ENCODE measurements at places on chromosomes 7 and 10. TPM values are rescaled to one million over a fixed set of nuclear protein-coding genes. Genes with fewer than 3 reads are reported as not detected.

CALML3 gene
- not detected for total RNA-seq

DNA sequence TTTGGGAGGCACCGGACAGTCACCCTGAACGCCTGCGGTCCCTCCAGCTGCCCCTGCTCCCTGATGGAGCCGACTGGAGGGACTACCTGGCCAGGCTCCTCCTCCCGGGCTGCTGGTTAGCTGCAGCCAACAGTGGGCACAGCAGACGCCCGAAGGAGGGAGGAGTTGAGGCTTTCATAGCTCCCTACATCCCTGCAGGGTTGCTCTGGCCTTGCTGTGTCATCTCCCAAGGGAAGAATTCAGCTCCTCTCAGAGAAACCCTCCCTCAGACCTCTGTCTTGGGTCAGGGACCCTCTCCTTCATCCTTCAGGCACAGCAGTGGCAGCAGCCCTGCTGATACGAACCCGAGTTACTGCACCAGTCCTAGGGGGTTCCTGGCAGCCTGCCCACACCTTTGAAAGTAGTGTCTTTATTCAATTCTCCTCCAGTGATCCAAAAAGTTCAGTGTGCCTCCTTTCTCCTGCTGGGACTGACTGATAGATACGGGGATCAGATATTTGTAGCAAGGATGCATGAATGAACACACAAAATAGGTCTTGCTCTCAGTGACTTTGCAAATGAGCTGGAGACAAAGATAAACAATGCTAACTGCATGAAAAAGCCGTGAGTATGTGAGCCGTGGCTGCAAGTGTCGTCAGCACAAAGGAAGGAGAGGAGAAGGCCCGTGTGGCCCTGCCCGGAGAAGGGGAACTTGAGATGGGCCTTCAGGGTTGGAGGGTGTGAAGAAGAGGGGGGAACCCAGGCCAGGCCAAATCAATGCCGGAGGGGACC lies 136.6 kb downstream of the PRKAG2 start:
- peaks cover 23% of the 10 kb centered on the region for H3K4me1 ChIP-seq
- no peak overlapping the region for H3K27ac ChIP-seq
- H3K27me3 ChIP-seq, result no peaks in the 10 kb centered on the region
- H3K4me3 ChIP-seq, result no peak overlapping the region
- no peak for DNase-seq

AOAH gene
- not detected for total RNA-seq

GRCh38 chr10:79070606-79071395 lies 2.0 kb downstream of the ZMIZ1 start:
- peak; percentile 87 for DNase-seq
- H3K36me3 ChIP-seq, result peaks cover 67% of the 10 kb centered on the region
- peak overlapping the region; percentile 89 for H3K27ac ChIP-seq
- H3K27me3 ChIP-seq, result no peaks in the 10 kb centered on the region

GRCh38 chr10:15518250-15518649 lies 147.2 kb upstream of the FAM171A1 start:
- H3K36me3 ChIP-seq, result no peaks in the 10 kb centered on the region
- no peak for DNase-seq
- no peak overlapping the region for H3K4me3 ChIP-seq
- no peak overlapping the region for H3K27ac ChIP-seq

GRCh38 chr7:98687111-98687751 lies 70.1 kb downstream of the NPTX2 start:
- H3K27me3 ChIP-seq, result peaks cover 49% of the 10 kb centered on the region
- H3K36me3 ChIP-seq, result no peaks in the 10 kb centered on the region
- H3K4me3 ChIP-seq, result no peak overlapping the region
- no peak for DNase-seq
- H3K27ac ChIP-seq, result no peak overlapping the region

GRCh38 chr7:130970696-130971095 lies 236.7 kb upstream of the KLF14 start:
- no peak overlapping the region for H3K27ac ChIP-seq
- no peaks in the 10 kb centered on the region for H3K36me3 ChIP-seq
- H3K4me3 ChIP-seq, result no peak overlapping the region
- no peak for DNase-seq
- H3K27me3 ChIP-seq, result no peaks in the 10 kb centered on the region

SFRP5 gene
- total RNA-seq, result 0.20 TPM

- H3K27me3 ChIP-seq, result peaks cover 24% of the 10 kb centered on the region
- DNase-seq, result no peak
- no peak overlapping the region for H3K4me3 ChIP-seq
- H3K27ac ChIP-seq, result no peak overlapping the region
- H3K36me3 ChIP-seq, result peaks cover 3% of the 10 kb centered on the region
- H3K4me1 ChIP-seq, result no peaks in the 10 kb centered on the region
Observed at GRCh38 chr7:155995183-155995612, 182.9 kb upstream of the SHH start.

DNA sequence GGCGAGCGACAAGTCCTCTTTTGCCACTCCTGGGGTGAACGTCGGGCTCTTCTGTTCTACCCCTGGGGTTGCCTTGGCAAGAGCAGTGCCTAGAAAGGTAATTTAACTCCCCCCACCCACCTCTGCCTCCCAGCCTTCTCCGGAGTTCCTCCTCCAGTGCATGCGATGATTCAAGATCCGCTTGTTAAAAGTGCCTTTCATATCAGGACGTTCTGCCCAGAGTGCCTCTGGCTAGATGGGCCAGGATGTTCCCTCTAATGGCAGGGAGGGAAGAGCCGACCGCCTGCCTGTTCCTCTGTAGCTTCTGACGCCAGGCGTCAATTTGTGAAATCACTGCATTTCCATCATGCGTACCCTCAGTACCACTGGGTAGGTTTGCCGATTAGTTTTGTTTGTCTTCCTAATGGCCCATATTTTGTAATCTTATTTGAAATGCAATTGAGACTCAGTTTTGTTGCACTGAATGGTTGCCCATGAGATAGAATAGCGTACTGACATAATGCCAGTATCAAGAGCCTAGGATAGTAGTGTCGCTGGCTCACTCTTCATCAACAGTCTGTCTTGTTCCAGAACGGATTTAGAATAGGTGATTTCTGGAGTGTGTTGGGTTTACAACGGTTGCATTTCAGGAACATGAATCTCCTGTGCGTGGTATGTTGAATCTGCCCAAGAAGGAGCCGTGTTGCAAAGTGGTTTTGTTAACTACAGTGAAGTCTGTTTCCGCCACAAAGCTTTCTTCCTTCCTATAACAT lies 13.5 kb downstream of the ECHDC3 start:
- H3K27me3 ChIP-seq, result no peaks in the 10 kb centered on the region
- H3K4me3 ChIP-seq, result no peak overlapping the region
- no peaks in the 10 kb centered on the region for H3K4me1 ChIP-seq
- no peak overlapping the region for H3K27ac ChIP-seq

RHOBTB1 gene
- 10.2 TPM for total RNA-seq

- peak; percentile 10 for DNase-seq
- peaks cover 17% of the 10 kb centered on the region for H3K36me3 ChIP-seq
- peaks cover 28% of the 10 kb centered on the region for H3K4me1 ChIP-seq
Observed at GRCh38 chr10:50991456-50992355, 82.6 kb upstream of the PRKG1 start.

ANXA8L1 gene
- total RNA-seq, result 0.57 TPM

Measured in Calu3 (cell line).